ENCODE measurements at places on chromosomes 16 and 17.

DNA sequence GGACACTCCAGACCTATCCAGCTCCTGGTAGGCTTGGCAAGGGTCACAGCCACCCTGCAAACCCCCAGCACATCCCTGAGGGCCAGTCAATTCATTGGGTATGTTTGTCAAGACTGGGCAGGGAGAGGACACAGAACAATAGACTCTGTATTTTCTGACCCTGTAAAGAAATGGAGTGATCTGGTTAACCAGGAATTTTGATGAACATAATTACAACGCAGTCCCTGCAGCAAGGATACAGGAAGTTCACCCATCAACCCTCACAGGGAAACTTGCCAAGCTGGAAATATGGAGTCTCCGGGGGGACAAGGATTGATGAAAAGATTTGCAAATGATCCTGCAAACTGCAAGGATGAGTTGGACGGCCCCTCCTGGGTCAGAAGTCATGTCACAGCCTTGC, 126.1 kb upstream of the RCVRN start:
- DNase-seq: no peak

GRCh38 chr17:1640329-1641064, 5.0 kb downstream of the SCARF1 start:
- DNase-seq: no peak

DNA sequence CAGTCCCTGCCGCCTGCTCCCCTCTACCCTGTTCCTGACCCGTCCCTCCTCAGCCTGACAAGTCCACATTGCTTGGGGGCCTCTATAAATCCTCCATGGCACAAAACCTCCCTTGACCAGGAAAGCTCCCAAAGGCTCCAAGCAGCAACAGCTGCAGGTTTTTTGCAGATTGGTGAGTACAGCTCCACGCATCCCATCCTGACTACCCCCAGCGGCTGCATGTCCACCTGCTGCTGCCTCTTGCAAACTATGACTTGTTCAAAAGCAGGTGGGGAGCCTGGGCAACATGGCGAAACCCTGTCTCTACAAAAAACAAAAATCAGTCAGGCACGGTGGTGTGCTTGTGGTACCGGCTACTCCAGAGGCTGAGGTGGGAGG, 122.8 kb downstream of the ANKRD11 start:
- no peak for DNase-seq

- no peak for DNase-seq
These were observed 46.4 kb upstream of the KLHDC4 start for GRCh38 chr16:87812200-87812656.

DNA sequence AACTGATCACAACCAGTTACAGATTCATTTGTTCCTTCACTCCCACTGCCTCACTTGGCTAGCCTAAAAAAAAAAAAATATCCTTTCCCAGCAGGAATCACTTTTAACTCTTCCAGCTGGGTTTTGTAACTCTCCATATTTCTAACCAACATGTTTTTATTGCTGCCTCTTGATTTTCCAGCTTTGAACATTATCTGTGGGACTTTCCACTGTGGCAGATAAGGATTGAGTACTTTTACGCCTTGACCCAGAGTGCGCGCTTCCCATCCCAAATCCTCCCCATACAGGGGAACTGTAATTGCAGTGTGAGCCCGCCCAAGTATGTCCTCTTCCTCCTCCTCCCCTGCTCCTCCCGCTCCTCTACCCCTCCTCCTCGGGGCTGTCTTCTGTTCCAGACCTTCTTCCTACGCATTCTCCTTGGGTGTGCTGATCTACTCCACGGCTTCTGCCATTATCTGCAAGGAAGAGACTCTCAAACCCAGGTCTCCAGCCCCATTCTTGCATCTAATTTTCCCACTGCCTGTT, 43.4 kb downstream of the CYB5D2 start:
- DNase-seq: no peak

DNA sequence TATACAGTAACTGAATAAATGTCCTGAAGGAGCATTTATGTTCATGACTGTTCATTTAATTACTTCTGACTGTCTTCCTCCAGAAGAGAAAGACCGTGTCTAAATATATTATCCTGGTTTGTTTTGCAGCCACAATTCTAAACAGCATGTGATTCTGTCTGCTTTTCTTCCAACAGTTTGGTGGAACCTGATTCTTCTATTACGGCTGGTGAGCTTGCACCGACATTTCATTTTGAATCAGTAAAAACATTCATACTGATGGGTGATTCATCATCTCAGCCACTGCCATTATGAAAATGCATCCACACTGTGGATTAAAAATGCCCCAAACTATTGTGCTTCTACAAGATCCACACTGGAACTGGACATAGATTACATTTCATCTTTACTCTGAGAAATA, 16.9 kb downstream of the KNOP1 start:
- DNase-seq: no peak

- no peak for DNase-seq
These were observed 9.3 kb downstream of the SSTR2 start for GRCh38 chr17:73174126-73174525.

GRCh38 chr16:69709456-69710084, 16.8 kb downstream of the NQO1 start:
- peak; percentile 54 for DNase-seq

DNA sequence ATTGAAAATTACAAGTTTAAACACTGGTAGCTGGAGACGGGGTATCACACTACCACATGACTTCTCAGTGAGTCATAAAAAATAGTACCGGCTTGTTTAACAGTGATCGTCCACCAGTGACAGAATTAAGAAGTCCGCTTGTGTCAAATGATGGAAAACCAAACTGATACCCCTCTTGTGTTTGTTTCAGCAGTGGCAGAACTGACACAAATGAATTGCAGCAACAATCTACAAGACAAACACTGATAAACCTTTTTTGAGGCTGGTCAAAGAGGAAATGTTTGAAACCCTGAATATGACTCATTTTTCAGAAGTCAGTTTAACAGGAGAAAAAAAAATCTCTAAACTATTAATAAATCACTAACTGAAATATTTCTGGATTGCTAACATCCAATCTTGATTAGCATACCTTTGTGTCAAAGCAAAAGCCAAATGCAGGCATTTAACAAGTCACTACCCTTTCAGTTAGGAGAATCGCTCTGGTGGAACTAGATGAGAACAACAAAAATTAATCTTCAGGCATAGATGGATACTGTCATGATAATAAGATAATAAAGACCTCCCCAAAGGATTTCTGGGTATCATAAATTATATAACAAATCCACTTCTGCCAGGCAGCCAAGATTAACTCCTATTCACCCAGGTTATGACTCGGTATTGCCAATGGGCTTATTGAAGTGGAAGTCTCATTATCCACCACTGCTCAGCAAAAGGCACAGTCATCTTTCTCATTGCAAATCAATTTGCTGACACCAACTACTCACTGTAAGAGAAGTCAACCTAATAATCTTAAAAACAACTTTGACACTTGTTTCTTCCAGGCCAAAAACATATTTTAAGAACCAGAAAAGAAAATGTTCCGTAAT, 20.8 kb downstream of the DCUN1D3 start:
- no peak for DNase-seq

DNA sequence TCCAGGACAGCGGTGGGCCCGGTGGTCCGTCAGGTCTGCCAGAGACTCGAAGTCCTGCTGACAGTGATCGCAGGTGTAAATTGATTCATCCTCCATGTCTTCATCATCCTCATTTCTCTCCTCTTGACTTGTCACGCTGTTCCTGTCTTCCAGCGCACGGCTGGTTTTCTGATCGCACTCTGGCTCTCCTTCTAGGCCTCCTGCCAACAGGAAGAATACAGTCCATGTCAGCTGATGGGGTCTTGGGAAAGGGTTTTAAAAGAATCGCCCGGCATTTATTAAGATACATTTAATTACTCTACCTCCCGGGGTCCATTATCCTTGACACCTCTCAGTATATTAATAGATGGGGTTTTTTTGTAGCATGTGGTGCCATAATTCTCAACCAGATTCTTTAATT, 125.1 kb downstream of the ZNF423 start:
- DNase-seq: no peak

GRCh38 chr17:49932138-49932723, 36.8 kb upstream of the DLX4 start:
- no peak for DNase-seq

DNA sequence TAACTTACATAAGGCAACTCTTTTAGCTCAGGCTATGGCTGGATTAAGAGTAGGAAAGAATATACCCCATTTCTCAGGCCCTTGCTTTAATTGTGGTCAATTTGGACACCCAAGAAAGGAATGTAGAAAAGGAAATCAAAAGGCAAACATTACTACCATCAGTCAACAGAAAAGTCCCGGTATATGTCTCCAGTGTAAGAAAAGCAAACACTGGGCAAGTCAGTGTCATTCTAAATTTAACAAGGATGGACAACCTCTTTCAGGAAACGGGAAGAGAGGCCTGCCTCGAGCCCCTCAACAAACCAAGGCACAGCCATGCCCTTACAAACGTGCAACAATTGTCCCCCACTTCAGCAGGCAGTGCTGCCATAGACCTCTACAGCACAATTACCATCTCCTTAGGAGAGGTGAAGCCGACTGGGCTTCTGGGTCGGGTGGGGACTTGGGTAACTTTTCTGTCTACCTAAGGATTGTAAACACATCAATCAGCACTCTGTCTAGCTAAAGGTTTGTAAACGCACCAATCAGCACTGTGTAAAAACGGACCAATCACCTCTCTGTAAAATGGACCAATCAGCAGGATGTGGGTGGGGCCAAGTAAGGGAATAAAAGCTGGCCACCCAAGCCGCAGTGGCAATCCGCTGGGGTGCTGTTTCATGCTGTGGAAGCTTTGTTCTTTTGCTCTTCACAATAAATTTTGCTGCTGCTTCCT, 12.4 kb downstream of the MRPL58 start:
- no peak for DNase-seq

DNA sequence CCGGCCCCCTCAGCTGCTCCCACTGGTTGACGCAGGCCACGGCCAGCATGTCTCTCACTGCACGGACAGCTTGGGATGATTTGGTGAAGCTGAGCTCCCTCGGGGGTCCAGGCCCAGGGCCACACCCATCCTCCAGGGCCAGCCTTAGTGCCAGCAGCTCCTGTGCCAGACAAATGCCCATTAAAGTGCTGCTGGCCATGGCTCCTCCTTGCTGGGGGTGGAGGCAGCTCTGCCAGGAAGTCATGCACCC, 2.5 kb downstream of the TRIM47 start:
- no peak for DNase-seq

- DNase-seq: no peak
These were observed 1.6 kb upstream of the KRTAP2-4 start for GRCh38 chr17:41067281-41067680.

- no peak for DNase-seq
These were observed 39.4 kb downstream of the CAPNS2 start for GRCh38 chr16:55605754-55606336.

GRCh38 chr17:81735264-81736102, 23.4 kb downstream of the SLC25A10 start:
- DNase-seq: no peak

- peak; percentile 60 for DNase-seq
These were observed 2.0 kb downstream of the GPT2 start for GRCh38 chr16:46885960-46886763.

DNA sequence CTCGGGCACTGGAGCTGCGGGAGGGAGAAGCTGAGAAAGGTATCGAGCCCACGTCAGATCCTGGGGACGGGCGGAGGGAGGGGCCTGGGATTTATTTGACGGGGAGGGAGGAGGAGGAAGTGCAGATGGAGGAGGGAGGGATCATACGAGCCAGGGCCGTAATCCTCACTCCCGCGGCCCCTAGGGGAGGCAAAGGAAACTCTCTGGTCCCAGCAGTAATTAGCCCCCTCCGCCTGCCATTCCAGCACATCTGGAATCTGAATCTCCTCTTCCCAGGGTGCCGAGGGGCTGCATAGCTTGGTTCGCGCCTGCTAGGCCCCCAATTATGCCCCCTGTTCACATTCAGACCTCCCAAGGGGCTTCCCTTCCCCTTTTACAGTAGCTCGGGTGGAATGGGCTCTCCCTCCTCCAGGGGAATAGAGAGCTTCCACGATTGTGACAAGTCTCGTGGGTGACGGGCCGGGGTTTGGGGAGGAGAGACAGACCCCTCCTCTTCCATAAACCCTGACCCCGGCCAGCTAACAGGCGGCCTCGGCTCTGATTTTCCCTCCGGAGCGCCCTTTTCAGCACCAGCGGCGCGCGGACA, at the start of gene SEZ6L2:
TSS of gene SEZ6L2 (minus strand) at position 35 of the 586 bp plus-strand sequence. CDS start 531 bp downstream, outside the sequence.
- DNase-seq: peak; percentile 92

DNA sequence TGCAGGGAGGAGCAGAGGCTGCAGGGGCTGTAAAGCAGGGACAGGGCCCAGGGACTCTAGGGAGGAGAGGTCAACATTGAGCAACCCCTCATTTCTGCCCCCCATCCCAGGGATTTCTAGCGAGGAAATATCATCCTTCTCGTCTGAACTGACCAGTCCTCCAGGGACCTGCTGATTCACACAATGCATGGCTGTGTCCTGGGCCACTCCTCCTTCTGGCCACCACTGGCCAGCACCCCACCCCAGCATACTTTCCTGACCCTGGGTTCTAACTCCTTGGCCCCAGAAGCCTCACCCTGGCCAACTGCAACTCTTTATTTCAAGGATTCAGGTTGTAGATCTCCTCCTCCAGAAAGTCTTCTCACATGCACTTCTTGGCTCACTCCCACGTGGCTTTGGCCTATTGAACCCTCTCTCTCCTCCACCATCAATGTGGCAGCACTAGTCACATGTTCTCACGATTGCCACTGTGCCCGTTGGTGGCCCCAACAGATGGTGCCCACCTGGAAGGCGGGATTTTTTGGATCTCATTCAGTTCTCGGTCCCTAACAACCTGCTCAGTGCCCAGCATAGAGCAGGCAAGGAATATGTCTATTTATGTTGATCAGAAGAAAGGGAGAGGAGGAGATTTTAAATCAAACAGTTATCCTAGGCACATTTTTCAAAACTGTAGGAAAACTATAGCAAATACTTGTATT, 41.5 kb downstream of the CUEDC1 start:
- DNase-seq: no peak

DNA sequence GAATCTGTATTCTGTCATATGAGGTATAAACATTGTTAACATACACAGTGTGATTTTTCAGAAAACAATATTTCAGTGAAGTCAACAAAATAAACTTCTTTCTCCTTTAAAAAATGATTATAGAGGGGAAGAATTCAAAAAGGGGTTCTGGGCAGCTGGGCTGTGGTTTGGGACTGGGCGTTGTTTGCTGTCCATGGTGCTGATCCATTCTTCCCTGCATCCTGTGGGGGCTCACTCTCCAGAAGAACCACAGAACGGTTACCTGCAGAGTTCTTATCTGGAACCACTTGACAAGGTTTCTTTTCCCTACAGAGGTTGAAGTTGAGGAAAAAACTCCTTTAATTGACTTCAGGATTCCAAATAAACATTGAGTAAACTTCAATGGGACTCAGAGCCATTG, 1091.0 kb downstream of the CDH8 start:
- no peak for DNase-seq

- DNase-seq: peak; percentile 97
These were observed 12.8 kb downstream of the CDH16 start for GRCh38 chr16:66905633-66906539.

GRCh38 chr16:85762970-85763369, 12.1 kb upstream of the C16orf74 start:
- DNase-seq: no peak

Data from large intestine (tissue), 12 donors.